ENCODE measurements at places on chromosomes 13 and 19.
A peak's percentile ranks its signal among the peaks of the same experiment; 100 is the strongest.

GRCh38 chr19:58546019-58546530 is 2.2 kb downstream of the TRIM28 start:
- DNase-seq: no peak

DNA sequence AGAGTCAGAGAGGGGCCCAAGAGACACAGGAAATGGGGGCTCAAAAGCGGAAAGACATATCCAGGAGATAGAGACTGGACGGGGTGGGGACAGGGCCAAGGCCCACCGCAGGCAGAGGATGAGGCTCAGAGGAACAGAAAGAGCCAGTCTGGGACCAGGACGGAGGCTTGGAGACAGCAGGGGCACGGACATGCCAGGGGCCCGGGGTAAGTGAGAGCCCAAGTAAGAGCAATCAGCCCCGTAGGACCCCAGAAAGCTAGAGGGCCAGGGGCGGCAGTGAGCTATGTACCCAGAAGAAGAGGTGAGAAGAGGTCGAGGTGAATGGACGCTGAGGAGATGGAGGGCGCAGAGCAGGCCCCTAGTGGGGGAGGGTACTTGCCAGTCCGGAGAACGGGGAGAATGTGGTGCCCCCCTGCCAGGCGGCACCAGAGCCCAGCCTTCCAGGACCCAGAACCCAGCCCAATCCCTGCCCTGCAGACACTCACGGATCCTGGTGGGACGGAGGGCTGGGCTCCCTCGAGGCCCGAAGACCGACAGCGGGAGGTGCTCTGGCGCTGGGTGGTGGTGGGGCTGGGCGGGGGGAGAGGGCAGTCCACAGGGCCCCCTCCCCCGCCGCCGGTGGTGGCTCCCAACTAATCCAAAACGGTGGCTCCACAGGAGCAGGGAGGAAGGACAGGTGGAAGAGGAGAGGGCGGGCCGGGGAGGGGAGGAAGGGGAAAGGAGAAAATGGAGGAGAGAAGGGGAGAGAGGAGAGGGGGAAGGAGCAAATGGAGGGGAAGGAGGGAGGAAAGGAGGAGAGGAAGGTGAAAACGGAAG is 1.0 kb downstream of the GRIK5 start:
- no peak for DNase-seq

GRCh38 chr19:47619763-47620162 is 10.8 kb downstream of the BICRA start:
- no peak for DNase-seq

DNA sequence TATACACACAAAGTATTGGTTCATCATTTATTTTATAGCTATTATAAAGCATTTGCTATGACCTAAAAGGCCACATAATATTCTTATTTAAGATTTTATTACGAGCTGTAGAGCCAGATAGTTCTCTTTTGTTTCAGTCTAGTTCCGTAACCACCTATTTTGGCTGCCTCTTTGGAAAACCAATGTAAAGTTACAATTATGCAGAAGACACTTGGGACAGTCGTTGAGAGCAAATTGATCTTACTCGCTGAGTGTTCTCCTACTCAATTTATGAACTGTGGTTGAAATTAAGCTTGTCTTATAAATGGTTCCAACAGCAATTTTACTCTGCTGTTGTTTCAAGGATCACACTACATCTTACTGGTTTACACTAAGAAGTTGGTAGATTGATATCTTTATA is 122.3 kb downstream of the SLC7A1 start:
- no peak for DNase-seq

- DNase-seq: no peak
Measured at GRCh38 chr19:19662344-19662743, 1.1 kb downstream of the ATP13A1 start.

DNA sequence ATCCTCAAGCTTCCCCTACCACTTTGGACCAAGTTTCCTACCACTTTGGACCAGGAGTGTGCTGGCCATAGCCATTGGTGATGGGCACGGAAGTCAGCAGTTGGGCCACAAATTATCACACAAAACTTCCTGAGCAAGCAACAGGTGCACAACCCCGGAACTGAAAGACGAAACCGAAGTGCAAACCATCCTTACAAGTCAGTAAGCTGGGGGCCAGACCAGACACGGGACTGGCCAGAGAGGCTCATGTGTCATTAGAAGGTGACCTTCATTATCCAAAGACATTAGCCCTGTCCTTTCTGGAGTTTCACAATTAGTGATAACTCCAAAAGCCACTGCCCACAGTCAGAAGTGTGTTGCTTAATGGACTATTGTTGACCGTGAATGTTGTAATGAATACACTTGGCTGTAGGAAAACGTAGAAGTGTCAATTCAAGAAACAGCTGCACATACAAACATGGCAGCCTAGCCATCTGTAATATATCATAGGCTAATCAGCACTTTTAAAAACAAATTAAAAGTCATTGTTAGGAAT is 244.1 kb upstream of the IRS2 start:
- no peak for DNase-seq

- no peak for DNase-seq
Measured at GRCh38 chr13:51885651-51886050, 23.9 kb downstream of the CCDC70 start.

DNA sequence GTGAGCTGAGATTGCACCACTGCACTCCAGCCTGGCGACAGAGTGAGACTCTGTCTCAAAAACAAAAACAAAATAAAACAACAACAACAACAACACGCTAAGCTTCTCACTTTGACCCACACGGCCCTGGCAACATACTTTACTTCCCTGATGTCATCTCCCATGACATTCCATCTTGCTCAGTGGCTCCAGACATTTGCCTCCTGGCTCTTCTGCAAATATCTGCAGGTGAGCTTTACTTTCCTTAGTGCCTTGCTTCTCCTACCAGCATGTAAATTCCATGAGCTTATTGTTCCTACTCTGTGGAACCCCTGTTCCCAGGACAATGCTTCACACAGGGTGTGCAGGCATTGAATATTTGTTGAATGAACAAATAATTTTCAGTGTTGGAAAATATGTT is 205.6 kb upstream of the TMTC4 start:
- no peak for DNase-seq

DNA sequence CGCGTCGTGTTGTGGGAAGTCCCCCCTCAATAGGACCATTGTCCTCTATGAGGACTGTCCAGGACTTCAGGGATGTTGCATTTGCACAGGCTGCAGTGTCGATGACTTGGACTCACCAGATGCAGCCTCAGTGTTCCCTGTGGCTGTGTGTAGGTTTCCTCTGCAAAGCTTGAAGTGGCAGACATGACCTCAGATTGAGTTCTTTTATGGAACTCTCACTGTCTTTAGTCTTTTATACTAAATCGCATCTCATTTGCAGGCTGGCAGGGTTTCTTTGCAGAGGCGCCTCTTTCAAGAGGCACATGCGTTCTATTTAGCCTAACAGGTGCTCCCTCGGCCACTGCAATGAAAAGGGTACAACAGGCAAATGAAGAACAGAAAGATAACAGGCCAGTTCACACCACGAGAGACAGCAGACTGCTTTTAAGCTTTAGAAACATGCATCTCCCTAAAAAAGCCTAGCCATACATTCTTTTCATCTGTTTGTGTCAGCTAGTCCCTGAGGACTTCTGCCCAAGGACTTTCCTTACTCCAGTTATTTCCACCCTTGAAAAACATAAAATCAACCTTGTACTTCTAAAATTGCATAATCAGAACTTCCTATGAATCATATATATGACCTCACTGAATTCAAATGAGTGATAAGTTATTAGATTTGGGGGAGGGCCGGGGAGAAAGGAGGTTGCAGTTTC is 118.4 kb downstream of the RAB20 start:
- no peak for DNase-seq

DNA sequence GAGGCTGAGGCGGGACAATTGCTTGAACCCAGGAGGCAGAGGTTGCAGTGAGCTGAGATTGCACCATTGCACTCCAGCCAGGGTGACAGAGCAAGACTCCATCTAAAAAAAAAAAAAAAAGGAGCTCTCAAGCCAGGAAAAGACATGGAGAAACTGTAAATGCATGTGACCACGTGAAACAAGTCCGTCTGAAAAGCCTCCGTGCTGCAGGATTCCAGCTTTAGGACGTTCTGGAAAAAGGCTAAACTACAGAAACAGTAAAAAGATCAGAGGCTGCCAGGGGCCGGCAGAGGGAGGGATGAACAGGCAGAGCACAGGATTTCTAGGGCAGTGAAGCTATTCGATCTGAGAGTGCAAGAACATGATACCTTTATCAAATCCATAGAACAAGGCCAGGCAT is 40.7 kb upstream of the NDUFS7 start:
- no peak for DNase-seq

GRCh38 chr19:737591-738093 is 13.3 kb upstream of the MISP start:
- DNase-seq: peak; percentile 59

GRCh38 chr13:74346960-74347359 is 212.8 kb upstream of the KLF12 start:
- no peak for DNase-seq

GRCh38 chr13:97005625-97006262 is 11.5 kb upstream of the OXGR1 start:
- no peak for DNase-seq

- no peak for DNase-seq
Measured at GRCh38 chr13:99659226-99659625, 158.0 kb downstream of the TM9SF2 start.

- no peak for DNase-seq
Measured at GRCh38 chr13:78978381-78978998, 319.5 kb upstream of the OBI1 start.

DNA sequence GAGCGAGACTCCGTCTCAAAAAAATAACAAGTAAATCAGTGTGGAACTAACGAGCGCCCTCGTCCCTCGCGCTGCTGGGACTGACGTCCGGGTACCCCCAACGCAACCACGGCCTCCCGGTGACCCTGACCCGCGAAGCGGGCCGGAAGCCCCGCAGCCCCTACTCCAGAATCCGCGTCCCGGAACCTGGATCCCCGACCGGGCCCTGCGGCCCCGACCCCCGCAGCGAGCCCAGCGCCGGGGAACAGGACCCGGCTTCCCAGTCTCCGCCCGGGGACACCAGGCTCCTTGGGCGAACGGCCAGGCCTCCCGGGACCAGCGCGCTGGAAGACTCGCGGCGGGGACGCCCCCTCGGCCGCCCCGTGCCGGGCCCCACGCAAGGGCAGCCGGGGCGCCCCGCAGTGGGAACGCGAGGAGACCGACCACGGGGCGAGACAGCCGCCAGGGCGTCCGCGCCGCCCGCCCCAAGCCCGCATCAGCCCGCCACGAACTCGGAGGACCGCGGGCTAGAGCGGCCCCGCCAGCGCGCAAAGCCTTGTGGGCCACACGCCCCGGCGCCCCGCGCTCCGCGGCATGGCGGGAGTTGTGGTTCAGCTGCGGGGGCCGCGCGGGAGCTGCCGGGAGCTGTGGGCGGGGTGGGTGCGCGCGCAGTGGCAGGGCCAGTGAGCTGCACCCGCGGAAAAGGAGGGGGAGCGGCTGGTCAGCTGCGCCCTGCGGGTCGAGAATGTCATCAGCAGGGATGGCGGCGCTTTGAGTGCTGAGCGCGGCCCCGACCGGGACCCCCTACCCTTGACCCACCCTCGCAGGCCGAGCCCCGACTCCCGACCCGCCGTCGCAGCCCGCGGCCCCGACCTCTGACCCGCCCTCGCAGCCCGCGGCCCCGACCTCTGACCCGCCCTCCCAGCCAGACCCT is 7.5 kb upstream of the MADCAM1 start:
- DNase-seq: peak; percentile 96

DNA sequence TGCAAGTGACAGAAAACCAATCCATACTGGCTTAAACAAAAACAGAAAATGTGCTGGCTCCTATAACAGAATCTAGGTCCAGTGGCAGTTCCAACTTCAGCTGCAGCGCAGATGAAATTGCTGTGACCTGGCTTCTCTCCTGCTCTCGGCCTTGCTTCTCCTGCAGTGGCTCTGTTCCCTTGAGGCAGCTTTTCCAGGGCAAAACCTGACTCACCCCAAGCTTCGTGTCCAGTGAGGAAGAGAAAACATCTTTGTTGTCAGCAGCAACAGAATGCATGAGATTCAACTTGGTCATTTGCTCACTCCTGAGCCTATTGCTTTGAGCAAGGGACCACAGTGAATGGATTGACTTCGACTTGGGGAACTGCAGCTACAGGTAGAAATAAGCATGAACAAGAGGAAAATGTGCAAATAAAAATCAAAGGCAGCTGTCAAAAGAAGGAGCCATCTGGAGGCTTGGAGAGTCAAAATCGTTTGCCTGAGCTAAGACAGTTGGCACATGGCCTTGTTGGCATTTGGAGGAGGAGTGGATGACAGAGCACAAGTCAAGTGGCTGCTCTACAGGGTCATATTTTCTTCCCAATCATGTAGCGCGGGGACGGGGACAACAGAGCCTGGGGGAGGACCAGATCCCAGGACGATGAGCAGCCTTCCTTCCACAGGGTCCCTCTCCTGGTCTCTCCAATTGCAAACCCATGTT is 523.4 kb downstream of the FGF9 start:
- no peak for DNase-seq

- no peak for DNase-seq
Measured at GRCh38 chr19:2135474-2136402, 15.6 kb downstream of the AP3D1 start.

- DNase-seq: no peak
Measured at GRCh38 chr13:35599384-35599783, 122.9 kb upstream of the MAB21L1 start.

- DNase-seq: no peak
Measured at GRCh38 chr19:40702337-40703012, 12.0 kb upstream of the NUMBL start.

DNA sequence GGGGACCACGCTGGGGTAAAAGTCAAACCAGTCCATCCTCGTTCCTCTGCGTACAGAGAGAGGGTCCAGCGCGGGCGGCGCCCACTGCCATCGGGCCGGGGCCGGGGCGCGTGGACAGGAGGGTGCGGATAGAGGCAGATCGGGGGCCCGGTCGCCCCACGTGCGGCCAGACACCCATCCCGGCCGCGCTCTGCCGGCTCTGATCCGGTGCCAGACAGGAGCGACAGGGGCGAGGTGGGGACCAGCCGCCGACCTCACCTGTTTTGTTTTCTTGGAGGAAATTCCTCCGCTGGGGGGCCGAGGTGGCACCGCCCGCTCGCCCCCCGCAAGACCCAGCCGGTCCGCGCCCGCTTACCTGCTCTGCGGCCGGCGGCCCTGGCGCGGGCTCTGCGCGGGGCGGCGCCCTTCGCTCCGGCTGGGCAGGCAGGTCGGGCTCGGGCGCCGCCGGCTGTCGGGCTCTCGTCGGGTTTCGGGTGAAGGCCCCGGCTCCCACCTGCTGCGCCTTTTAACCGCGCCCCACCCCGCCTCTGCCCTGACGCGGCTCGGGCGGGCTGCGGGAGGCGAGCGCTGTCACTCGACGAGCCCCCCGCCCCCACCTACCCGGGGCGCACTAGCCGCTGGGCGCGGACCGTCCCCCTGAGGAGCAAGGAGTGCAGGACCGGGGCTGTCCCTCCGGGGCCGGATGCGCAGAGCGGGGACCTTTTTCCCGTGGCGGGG is at the start of gene GJB6:
Gene GJB6 (minus strand): TSS at position 481 of the 717 bp plus-strand sequence. CDS start 8,839 bp downstream, outside the sequence.
- DNase-seq: peak; percentile 53

All from activated naive CD4-positive, alpha-beta T cell treated with anti-CD3 and anti-CD28 coated beads, Interleukin-2, amount 50 U/mL, for 16 hours (primary cell).